ENCODE measurements at places on chromosomes 11 and 22.

- DNase-seq: no peak
Observed at GRCh38 chr11:11587122-11587521, 34.7 kb downstream of the GALNT18 start.

- no peak for DNase-seq
Observed at GRCh38 chr11:131246156-131246555, 124.3 kb upstream of the NTM start.

DNA sequence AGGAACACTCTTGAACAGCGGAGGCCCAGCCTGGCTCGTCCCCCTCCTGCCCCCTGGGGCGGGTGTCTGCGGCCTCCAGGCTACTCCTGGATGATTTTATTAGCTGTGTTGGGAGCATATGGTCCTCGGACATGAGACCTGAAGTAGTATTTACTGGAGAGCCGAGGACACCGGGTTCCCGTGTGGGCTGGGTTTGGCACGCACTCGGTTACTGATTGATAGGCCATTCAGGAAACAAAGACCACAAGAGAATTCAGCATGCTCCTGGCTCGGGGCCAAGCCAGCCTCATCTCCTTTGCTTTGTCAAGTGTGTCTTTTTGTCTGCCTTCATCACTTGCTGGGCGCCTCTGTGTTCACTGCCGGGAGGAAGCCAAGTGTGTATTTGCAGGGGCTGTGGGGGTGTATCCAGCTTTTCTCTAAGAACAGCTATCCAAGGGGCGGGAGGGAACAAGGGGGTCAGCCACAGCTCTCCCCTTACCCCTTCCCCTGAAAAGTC, 9.7 kb downstream of the FXYD2 start:
- peak; percentile 93 for DNase-seq

DNA sequence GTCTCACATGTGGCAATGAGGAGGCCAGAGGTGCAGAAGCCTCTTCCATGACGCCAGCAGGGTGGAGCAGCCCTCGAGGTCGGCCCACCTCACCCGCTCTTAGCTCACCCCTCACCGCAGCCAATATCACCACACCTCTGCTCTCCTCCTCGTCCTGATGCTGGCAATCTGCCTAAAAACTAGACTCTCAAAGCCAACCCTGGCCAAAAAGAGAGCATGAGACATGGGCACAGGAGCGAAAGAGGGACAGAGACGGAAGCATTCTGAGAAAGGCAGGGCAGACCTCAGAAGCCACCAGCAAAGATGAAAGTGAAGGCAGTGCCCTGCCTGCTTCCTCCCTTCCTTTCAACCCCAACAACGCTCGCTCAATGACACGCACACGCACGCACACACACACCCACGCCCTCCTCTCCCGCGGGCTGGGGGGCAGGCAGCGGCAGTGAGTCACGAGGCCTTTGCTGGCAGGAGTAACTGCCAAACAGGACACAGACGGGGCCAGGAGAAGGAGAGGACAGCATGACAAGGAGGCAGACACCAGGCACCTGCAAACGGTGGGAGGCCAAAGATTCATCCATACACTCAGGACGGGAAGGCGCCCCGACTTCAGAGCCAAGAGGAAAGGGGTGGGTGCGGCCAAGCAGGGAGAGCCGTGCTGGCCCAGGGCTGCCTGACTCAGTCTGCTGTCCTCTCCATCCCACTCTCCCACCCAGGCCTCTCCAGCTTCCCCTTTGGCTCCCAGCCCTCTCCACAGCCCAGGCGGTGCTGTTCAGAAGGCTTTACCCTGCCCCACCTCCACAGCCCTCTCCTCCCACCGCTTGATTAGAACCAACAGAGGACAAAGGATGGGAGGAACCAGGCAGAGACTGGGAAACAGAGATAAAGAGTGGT, 11.4 kb downstream of the IGSF9B start:
- no peak for DNase-seq

DNA sequence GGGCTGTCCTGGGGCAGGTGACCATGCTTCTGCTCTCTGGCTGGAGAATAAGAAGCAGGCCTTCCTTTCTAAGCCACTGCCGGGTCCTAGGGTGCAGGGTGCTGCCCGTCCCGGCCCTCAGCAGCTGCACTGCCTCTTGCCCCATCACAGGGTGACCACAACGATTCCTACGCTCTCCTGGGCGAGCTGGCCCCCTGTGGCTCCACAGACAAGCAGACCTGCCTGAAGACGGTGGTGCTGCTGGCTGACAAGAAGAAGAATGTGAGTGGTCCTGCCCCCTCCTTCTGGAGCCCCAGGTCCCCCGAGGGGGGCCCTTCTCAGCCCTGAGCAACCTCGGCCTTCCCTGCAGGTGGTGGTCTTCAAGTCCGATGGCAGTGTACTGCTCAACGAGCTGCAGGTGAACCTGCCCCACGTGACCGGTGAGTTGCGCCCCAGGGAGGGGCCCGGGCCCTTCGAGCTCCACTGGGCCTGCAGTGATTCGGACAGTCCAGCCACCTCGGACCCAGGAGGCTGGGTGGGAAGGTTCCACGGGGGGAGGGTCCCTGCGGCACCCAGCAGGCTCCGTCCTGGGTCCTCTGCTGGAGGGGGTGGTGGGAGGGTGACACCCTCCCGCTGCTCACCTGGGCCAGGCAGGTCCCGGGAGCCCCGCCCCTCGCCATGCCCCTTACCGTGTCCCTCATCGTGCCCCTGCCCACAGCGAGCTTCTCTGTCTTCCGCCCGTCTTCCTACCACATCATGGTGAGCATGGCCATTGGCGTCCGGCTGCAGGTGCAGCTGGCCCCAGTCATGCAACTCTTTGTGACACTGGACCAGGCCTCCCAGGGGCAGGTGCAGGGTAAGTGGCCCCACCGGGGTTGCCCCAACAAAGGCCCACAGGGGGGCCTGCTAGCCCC, 8.3 kb downstream of the MUC2 start:
- DNase-seq: no peak

DNA sequence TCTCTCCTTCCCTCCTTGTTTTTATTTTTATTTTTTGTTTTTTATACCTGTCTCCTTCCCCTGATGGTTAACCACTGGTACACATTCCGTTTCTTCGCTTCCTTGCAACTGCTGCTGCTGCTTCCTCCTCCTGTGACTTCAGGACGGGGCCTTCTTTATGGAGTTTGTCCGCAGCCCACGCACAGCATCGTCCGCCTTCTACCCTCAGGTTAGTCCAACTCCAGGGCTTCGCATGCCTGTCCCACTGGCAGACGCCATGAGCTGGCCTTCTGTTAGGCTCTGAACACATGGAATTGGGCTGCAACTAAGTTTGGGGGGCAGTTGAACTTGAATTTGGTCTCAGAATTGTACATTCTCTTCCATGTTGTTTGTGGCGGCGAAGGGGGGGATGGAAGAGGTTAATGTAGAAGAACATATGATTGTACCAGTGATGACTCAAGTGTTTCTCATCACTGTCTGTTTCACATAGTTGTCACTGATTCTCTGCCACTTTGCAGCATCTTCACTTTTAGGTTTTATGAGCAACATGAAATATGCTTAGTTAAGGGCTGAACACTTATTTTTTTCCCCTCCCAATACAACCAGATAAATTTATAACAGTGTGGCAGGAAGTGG, 83.0 kb upstream of the YWHAH start:
- no peak for DNase-seq

- DNase-seq: no peak
Observed at GRCh38 chr11:3169255-3170043, 4.3 kb upstream of the OSBPL5 start.

GRCh38 chr11:126211236-126212088, at the start of the genes FAM118B and RPUSD4:
TSS of gene FAM118B (plus strand) at chr11:126211782. CDS start at chr11:126235002, 23,220 bp downstream.
TSS of gene RPUSD4 (minus strand) at chr11:126211650. CDS start at chr11:126211638, 12 bp downstream.
- peak; percentile 97 for DNase-seq

DNA sequence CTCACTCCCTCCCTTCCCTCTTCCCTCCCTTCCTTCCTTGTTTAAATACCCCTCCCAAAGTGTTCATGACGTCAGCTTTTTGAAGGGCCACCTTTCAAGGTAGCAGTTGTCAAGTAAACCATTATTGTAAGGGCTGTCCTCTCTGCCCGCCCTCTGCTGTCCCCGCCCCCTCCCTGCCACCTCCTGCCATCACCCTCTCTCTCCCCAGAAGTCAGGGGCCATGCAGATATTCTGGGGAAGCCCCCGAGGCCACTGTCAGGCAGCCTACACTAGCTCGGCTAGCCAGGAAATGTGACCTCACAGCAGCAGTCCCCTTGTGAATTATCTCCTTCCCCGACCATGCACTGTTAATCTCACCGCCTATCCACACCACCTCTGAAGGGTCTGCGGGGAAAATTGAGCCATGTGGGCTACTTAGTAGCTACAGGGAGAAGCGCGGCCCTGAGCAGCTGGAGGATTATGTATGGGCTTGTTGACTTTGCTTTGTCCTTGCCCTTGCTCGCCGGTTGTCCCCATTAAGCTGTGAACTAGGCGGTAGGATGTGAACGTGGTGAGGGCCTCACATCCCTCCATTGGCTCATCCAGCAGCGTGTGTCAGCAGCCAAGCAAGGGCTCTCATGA, 42.1 kb upstream of the ATXN10 start:
- no peak for DNase-seq

DNA sequence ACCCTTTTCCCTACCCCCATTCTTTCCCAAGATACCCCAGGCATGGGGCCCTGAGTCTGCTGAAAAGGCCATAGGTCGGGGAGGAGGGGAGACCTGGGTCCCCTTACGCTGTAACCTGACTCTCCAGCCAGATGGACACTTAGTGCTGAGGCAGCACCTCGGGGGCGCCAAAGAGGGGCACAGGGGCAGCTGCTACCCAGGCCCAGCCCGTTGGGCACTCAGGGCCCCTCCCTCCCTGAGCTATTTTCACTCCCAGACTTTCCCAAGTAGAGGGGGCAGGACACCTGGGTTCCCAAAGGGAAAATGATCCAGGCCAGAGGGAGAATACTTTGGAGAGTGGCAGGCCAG, 933 bp downstream of the ACTN3 start:
- DNase-seq: no peak

GRCh38 chr11:33412241-33412640, 155.1 kb downstream of the HIPK3 start:
- no peak for DNase-seq

DNA sequence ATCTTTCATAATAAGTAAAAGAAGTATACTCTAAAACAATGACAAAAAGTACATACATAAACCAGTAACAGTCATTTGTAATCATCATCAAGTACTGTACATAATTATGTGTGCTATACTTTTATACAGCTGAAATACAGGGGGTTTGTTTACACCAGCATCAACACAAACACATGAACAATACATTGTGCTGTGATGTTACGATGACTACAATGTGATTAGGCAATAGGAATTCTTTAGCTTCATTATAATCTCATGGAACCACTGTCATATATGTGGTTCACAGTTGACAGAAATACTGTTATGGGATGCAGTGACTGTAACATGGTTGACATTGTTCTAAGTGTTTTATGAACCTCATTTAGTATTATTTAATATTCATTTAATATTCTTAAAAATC, 914.4 kb upstream of the TENM4 start:
- no peak for DNase-seq

- DNase-seq: no peak
Observed at GRCh38 chr11:65077451-65077850, 6.4 kb downstream of the CDCA5 start.

DNA sequence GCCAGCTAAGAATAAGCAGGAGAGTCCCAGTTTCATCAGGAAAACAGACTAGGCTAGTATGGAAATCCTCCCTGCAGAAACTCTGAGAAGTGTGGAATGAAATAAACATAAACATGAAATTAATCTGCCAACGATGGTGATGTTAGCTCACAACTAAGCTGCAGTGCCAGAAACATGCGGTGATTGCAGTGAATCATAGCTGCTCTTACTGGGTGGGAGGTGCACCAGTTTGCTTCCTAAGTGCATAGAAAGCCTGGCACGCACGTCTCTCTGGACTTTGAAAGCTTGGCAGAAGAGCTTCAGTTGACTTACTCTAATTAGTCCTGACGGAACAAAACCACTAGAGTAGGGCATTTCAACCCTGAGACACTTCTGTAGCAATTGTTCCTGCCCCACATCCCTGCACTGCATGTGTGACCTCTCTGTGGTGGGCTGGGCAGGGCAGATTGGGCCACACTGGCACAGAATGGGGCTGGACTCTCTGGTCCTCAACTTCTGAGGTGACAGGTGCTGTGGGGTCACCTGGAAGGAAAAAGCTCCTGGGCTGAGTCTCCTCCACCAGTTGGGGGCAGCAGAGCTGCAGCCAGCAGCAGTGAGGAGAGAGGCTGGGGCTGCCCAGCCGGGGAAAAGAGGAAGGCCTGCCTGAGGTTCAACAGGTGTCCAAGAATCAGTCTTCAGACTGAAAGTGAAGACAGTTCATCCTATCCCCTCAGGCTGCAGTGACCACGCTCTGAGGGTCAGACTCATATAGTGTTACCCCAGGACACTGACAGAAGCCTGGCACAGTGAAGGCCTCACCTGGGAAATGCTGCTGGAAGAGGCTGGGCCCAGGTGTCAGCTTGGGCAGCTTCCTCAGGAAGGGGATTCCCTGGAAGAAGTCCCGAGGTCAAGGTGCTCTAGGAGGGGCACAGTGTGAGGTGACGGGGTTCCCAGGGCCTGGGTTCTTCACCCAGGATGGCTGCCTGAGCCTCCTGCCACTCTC, 40.5 kb downstream of the GGTLC2 start:
- DNase-seq: peak; percentile 80

- DNase-seq: peak; percentile 8
Observed at GRCh38 chr11:82775736-82776346, 42.2 kb upstream of the FAM181B start.

DNA sequence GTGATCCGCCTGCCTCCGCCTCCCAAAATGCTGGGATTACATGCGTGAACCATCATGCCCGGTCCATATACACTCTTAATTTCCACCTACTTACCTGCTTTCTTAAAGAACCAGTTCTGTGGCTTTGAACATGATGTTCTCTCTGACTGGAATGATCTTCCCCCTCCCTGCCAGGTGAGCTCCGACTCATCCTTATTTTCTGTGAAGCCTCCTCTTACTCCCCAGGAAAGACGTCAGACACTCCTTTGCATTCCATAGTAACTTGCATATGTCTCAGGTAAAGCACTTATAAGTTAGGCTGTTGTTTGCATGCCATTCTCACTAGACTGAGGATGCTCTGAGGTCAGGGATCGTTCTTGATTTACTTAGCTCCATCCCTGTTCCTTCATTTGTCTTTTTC, 91.8 kb upstream of the RAB1B start:
- DNase-seq: no peak

DNA sequence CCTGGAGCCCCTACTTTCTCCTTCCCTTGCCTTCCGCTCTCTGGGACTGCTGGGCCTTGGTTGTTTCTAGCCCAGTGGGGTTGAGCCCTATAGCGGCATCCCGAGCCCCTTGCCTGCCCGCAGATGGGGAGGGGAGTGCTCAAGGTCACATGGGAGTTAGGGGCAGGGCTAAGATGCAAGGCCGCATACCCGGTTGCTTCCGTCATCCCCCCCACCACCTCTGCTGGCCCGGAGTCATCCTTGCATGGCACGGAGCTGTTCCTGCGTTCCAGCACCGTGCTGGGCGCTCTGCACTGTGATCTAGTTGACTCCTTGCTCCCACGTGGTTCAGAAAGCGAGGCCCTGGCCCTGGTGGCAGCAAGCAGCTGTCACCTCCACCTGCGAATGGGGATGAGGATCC, 18.0 kb downstream of the FLRT1 start:
- no peak for DNase-seq
